ENCODE measurements at places on chromosomes 1 and 21.

DNA sequence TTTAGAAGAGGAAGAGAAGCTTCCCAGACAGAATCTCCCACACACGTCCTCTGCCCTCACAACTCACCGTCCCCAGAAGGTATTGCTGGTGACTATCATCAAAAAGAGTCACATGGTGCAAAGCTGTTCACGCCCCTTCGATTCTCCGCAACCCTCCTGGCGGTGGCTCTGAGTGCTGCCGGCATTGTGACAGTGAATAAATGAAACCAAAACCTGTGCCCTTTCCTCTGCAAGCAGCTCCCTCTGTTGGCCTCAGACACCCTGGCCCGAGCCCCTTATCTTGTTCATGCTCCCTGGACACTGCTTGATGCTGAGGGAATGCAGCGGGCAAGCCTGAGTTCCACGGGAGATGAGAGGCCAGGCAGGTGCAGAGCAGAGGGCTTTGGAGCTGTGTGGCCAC, 510.3 kb downstream of the NPHP4 start:
- no peak for DNase-seq

DNA sequence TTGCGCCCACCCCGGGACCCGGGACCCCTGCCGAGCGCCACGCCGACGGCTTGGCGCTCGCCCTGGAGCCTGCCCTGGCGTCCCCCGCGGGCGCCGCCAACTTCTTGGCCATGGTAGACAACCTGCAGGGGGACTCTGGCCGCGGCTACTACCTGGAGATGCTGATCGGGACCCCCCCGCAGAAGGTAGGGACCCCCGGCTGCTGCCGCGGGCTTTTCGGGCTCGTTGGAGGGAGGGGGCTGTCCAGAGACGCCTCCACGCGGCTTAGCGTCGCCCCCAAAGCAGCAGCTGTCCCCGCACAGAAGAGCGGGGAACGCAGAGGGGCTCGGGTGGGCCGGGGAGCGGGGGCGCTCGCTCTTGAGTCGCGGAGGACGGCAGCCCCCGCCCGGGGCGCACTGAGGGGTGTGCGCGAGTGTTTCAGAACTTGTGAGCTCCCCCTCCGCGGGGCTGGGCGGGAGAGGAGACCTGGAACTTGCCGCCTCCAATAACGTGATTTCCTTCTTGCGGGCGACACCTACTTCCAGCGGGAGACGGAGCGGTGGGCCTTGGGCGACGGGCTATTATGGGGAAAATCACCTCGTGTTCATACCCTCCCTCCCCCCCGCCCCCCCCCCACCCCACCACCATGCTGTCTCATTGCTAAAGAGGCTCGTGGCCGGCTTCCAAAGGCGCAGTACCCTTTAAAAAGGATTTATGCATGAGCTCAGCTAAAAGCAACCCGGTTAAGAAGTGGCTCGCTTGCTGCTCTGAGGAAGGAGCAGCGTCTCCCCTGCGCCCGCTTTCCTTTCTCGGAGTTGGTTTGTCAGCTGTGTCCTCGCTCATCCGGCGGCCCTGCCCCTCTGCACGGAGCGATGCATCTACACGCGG, 664 bp downstream of the BACE2 start:
- peak; percentile 42 for DNase-seq

DNA sequence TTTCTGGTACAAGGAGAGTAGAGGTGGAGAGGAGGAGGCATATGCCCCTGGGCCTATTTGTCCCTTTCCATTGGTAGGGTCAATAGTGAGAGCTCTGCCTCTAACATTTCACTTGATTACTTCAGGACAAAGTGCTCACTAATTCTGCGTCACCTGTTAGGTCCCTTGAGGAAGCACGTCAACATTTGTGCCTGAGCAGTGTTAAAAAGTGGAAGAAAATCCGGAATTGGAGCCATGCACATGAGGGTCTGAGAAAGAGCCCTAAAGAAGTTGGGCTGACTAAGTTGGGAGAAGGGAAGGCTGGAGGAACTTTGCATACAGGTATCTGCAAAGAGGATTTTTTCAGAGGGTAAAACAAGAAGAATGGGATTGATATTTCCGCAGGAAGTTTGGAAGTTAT, 1.9 kb downstream of the SLC25A44 start:
- DNase-seq, result no peak

DNA sequence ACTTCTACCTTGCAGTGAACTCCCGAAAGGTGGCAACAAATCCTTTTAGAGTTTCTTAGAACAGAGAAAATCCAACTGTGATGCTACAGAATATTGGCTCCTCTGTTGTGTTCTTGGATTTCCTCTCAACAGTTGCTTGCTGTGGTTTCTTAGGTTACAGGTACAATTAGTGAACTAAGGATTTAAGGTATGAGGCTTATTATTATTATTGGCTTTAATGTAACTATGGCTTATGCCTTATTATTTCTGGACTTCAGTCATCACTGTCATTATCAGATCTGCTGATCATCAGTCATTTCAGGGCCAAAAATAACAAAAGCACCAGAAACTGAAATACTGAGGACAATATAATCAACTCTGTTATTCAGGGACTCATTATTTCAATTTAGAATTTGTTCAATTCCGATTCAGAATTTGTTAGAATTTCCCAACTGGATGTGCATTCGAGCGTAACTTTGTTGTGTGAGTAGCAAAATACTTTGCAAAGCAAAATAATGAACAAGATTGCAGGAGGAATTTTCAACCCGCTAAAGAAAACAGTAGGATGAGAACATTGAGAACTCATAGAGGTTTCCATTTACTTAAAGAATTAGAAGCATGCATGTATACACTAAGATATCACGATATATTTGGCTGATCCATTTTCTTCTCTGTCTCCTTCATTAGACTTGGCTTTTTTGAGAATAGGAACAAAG, 65.5 kb upstream of the AK4 start:
- no peak for DNase-seq

GRCh38 chr1:96587222-96587621, 134.4 kb upstream of the PTBP2 start:
- DNase-seq, result no peak
